ENCODE measurements at places on chromosomes 13 and 19.
A peak's percentile ranks its signal among the peaks of the same experiment; 100 is the strongest.

GRCh38 chr19:3507371-3508120, 1.4 kb downstream of the FZR1 start:
- H3K4me3 ChIP-seq: peak overlapping the region; percentile 99
- peak overlapping the region; percentile 41 for H3K27ac ChIP-seq
- peaks cover 38% of the 10 kb centered on the region for H3K36me3 ChIP-seq
- no peaks in the 10 kb centered on the region for H3K27me3 ChIP-seq
- peak; percentile 57 for DNase-seq

DNA sequence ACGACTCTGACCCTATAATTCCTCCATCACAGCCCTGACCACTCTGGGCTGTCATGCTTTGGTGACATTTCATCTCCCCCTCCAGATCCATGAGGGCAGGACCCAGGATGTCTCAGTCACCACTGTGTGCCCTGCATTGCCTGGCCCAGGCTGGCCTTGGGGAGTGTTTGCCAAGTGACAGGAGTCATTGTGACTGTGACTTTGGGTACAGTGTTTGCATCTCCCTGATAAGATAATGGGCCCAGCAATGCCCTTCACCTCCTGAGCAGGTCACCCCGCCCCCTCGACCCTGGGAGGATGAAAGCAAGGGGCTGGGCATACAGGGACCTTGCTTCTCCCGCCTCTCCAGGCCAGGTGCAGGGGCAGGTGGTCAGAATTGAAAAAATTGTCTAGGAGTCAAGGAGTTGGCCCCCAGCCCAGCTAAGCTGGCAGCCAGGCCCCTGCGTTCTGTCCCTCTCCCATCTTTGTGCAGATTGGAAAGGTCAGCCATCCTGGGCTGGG, 5.9 kb upstream of the ATP4A start:
- H3K4me1 ChIP-seq: no peaks in the 10 kb centered on the region
- no peak overlapping the region for H3K4me3 ChIP-seq
- DNase-seq: no peak
- peaks cover 38% of the 10 kb centered on the region for H3K27me3 ChIP-seq
- H3K36me3 ChIP-seq: no peaks in the 10 kb centered on the region

DNA sequence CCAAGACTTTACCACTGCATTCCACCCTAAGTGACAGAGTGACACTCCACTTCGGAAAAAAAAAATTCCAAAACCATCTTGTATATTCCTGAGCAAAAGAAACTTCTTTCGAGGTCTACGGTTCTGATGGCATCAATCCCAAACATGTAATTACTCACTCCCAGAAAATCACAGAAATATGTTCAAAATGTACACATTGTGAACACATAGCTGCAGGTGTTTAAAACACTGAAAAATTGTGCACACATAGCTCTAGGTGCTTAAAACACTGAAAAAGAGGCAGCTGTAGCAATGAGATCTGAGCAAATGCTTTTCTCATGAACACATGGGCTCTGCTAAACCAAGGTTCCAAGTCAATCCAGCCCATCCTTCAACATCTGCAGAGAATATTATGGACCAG, 14.0 kb upstream of the ZNF468 start:
- no peak overlapping the region for H3K27ac ChIP-seq
- H3K4me3 ChIP-seq: no peak overlapping the region
- H3K36me3 ChIP-seq: no peaks in the 10 kb centered on the region
- DNase-seq: no peak
- no peaks in the 10 kb centered on the region for H3K27me3 ChIP-seq

DNA sequence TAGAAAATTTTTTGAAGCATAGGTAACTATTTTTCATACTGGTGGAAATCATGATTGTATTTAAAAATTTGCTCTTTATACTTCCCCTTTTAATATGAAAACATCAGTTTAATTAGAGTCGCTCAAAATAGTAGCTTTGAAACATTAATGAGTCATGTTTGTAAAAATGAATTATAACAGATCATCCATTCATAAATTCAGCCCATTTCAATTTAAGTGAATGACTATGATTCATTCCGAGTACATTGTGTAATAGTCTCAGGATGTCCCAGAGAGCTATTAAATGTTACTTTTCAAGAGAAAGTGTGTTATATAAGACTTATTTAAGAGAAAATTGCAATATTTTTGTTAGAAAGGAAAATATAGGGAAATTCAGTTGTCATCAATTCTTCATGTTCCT, 111.0 kb downstream of the FNDC3A start:
- H3K27me3 ChIP-seq: no peaks in the 10 kb centered on the region
- H3K4me1 ChIP-seq: no peaks in the 10 kb centered on the region
- no peaks in the 10 kb centered on the region for H3K36me3 ChIP-seq
- DNase-seq: no peak
- no peak overlapping the region for H3K4me3 ChIP-seq
- H3K27ac ChIP-seq: no peak overlapping the region

GRCh38 chr13:98446234-98446621, 130.7 kb downstream of the STK24 start:
- H3K4me1 ChIP-seq: peaks cover 11% of the 10 kb centered on the region
- H3K27me3 ChIP-seq: peaks cover 31% of the 10 kb centered on the region
- no peak for DNase-seq
- no peak overlapping the region for H3K4me3 ChIP-seq

DNA sequence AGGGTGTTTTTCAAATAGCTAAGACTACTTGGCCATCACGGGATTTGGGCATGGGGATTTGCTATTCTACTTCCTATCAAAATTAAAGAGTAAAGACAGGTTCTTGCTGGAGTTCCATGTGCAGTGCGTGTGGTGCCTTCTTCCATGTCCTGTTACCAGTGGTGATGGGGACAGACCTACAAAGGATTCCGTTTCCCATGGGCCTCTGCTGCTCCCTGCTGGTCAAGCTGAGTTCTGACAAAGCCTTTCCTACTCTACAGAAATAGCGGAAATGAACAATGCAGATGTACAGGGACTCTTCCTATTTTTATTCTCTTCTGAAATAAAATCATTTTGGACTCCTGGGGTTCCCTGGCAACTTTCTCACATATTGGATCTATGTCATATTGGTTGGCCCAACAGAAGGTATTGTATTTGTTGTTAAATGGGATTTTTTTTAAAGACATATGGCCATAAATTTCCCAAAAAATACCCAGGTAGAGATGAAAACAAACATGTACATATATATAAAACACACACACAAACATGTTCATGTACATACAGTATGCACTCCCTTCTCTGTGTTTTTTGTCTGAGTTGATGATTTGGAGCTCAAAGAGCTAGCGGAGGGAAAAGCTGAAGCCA, 90.5 kb upstream of the SLC15A1 start:
- H3K27ac ChIP-seq: no peak overlapping the region
- peaks cover 24% of the 10 kb centered on the region for H3K36me3 ChIP-seq
- H3K27me3 ChIP-seq: no peaks in the 10 kb centered on the region
- DNase-seq: peak; percentile 71
- no peak overlapping the region for H3K4me3 ChIP-seq

GRCh38 chr19:44890366-44891015, 563 bp upstream of the TOMM40 start:
- H3K27me3 ChIP-seq: no peaks in the 10 kb centered on the region
- peak overlapping the region; percentile 46 for H3K4me3 ChIP-seq
- H3K4me1 ChIP-seq: peaks cover 17% of the 10 kb centered on the region
- peak overlapping the region; percentile 96 for H3K27ac ChIP-seq
- DNase-seq: peak; percentile 100
- peaks cover 52% of the 10 kb centered on the region for H3K36me3 ChIP-seq

DNA sequence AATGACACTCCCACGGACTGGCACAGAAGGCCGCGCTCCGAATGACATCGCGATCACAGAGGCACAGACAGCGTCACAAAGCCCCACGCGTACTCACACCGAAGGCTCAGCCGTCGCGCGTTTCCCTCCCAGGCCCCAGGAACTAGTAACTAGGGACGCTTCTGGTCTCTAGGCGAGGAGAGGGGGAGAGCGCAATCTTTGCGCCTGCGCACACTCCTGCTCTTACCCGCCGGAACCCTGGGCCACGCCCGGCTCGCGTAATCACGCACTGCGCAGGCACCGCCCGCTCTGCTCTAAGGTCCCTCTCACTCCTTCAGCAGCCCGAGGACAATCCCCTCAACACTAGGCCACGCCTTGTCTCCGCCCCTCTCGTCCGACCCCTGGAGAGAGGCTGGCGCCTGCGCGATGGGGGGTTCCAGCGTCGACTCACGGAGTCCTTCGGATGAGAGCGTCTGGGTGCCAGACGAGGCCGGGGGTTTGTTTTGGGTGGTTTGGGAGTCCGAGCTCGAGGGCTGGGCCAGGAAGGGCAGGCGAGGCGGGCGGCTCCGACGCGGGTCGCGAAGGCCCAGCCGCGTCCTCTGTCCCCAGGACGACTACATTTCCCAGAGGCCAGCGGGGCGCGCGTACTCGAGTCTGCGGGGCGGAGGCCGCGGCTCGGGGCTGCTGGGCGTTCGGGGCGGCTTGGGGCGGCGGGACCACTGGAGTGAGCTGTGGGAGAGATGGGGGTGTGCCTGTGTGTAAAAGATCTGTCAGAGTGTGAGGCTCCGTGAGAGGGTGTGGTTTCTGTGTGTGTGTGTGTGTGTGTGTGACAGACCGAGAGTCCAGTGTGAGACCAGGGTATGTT, at the start of gene ZNF471:
Gene ZNF471 (plus strand): TSS at position 410 of the 844 bp plus-strand sequence. CDS start 3,717 bp downstream, outside the sequence.
- no peak for DNase-seq
- H3K4me3 ChIP-seq: no peak within 1 kb of the TSS
- H3K36me3 ChIP-seq: no peaks in the 10 kb centered on the region
- H3K4me1 ChIP-seq: no peaks in the 10 kb centered on the region
- no peaks in the 10 kb centered on the region for H3K27me3 ChIP-seq

- H3K36me3 ChIP-seq: no peaks in the 10 kb centered on the region
- no peak overlapping the region for H3K4me3 ChIP-seq
- H3K4me1 ChIP-seq: no peaks in the 10 kb centered on the region
- DNase-seq: no peak
- no peak overlapping the region for H3K27ac ChIP-seq
Observed at GRCh38 chr13:30787738-30788525, 52.6 kb downstream of the ALOX5AP start.

- peak; percentile 11 for DNase-seq
- H3K27ac ChIP-seq: no peak overlapping the region
- H3K27me3 ChIP-seq: no peaks in the 10 kb centered on the region
- H3K4me1 ChIP-seq: 0 out of 2 replicates have a peak, but pooled peaks cover 4% of the 10 kb centered on the region
Observed at GRCh38 chr13:78650717-78651083, 8.3 kb downstream of the OBI1 start.

DNA sequence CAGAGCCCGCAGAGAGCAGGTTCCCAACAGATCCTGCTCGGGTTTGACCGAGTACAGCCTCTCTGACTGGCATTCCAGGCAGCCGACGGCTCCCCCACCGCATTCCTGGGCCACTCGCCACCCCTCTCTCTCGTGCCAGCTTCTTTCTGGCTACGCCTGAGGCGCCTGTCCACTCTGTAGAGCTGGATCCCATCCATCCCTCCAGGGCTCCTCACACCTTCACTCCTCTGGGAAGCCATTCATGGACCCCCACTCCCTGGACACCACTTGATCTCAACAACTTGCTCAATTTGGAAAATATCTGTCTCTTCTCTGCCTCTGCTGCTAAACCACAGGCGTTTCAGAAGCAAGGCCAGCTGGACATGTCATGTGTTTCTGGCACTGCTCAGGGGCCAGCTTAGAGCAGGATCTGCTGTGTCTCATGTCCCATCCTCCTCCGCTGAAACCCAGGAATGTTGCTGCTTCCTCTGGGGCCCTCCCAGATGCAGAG, 30.6 kb upstream of the ATP1A3 start:
- no peak overlapping the region for H3K4me3 ChIP-seq
- no peaks in the 10 kb centered on the region for H3K36me3 ChIP-seq

DNA sequence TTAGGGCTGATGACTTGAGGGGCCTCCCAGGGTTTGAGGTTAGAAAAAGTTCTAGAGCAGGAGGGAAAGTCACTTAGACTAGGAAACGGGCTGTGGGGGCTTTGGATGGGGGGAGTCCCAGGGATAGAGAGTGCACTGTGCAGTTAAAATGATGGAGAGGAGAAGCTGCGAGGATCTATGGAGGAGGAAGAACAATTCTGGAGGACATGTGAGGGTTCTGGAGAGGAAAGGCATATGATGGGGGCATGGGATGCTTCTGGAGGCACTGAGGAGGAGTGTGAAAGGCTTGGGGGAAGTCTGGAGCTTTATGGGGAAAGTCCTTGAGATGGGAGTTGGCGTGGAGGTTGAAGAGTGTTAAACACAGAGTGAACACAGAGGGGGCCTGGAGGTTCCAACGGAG, 2.2 kb downstream of the KCNC3 start:
- peaks cover 14% of the 10 kb centered on the region for H3K36me3 ChIP-seq
- H3K27ac ChIP-seq: no peak overlapping the region
- DNase-seq: no peak
- no peaks in the 10 kb centered on the region for H3K27me3 ChIP-seq

DNA sequence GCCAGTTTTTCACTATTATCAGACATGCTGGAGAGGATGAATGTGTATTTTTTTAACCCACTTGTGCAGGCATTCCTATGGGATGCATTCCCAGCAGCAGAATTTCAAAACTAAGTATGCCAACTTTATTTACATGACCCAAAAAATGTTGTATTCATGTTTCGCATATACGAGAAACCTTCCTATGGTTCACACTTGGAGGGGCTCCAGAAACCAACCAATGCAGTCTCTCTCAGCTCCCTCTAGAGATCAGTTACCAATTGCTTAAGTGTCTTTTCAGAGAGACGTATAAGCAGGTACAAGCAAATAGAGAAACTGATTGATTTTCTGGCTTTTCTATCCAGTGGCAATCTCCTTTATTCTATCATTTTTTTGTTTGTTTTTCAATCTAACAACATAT, 5.5 kb upstream of the PTOV1 start:
- H3K4me3 ChIP-seq: no peak overlapping the region
- peaks cover 28% of the 10 kb centered on the region for H3K4me1 ChIP-seq
- no peak overlapping the region for H3K27ac ChIP-seq
- no peaks in the 10 kb centered on the region for H3K27me3 ChIP-seq
- DNase-seq: no peak
- peaks cover 9% of the 10 kb centered on the region for H3K36me3 ChIP-seq

DNA sequence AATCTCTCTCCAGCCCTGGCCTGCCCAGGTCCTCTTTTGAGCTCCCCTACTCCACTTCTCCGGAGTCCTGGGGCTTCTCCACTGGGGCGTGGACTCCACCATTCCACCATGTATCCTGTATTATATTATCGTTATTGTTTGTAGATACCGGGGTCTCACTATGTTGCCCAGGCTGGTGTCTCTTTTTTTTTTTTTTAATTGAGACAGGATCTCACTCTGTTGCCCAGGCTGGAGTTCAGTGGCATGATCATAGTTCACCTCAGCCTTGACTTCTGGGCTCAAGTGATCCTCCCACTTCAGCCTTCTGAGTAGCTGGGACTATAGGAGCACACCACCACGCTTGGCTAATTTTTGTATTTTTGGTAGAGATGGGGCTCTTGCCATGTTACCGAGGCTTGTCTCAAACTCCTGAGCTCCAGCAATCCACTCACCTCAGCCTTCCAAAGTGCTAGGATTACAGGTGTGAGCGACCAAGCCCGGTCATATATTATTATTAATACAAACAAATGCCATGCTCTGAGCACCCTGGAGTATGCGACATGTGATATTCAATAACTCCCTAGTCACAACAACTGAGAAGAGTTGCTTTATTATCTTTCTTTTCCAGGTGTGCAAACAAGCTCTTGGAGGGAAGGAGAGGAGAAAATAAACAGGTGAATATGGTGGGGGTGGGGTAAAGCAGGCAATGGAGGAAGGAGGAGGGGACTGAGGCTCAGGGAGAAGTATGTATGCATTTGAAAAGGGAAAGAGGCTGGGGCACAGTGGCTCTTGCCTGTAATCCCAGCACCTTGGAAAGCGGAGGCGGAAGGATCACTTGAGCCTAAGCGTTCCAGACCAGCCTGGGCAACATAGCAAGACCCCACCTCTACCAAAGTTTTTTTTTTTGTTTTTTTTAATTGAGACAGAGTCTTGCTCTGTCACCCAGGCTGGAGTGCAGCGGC, 2.8 kb upstream of the CERS4 start:
- DNase-seq: no peak
- H3K27me3 ChIP-seq: peaks cover 3% of the 10 kb centered on the region
- H3K4me1 ChIP-seq: peaks cover 24% of the 10 kb centered on the region
- no peaks in the 10 kb centered on the region for H3K36me3 ChIP-seq
- H3K27ac ChIP-seq: no peak overlapping the region

- no peaks in the 10 kb centered on the region for H3K4me1 ChIP-seq
- H3K27me3 ChIP-seq: no peaks in the 10 kb centered on the region
- H3K27ac ChIP-seq: no peak overlapping the region
- H3K4me3 ChIP-seq: no peak overlapping the region
Observed at GRCh38 chr13:97848886-97849285, 104.6 kb upstream of the IPO5 start.

All from K562 (cell line).